Left renal pelvis (tissue), 4 donors: ENCODE measurements at places on chromosomes 7 and 10.

DNA sequence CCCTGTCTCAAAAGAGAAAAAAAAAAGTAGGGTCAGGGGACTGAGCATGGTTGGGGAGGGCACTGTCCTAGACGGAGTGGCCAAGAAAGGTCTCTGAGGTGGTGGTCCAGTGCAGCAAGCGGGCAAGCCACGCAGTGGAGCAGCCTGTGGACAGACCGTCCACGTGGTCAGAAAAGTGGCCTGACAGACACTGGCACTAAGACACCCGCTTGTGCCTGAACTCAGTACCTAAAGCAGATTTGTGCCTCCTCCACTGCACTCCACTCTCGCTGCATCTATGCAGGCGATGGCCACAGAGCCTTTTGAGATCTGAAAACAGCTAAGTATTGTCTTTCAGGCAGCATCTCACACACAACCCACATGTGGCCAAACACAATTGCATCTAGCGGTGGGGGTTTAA is 8.8 kb downstream of the ASB10 start:
- DNase-seq, result no peak

DNA sequence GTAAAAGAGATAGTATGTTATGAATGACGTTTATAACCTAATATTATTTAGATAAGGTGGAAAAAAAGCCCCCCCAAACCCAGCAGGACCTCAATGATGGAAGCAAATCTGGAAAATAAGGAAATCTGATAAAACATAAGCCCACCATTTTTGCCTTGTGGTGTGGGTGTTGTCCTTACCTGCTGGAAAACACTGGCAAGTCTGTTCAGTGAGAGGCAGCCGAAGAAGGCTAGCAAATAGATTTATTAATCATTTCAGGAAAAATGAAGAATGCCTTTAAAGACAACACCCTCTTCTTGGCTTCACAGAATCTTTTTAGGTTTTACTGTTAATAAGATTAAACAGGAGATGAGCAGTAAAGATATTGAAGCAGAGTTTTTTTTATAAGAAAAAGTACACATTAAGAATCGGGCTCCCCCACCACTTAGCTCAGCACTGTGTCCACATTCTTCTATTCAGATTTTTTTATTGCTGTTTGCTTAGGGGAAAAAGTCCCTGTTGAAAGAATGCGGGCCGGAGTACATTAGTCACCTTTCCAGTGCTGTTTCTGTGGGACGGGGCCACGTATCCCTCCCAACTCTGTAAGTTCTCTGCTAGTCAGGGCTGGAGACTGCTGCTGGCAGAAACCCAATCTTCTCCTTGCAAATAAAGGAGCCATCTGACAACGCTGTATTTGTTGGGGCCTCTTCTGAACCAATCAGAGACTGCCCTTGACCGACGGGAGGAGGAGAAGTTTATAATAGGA is 104.1 kb downstream of the EVX1 start:
- DNase-seq, result no peak

DNA sequence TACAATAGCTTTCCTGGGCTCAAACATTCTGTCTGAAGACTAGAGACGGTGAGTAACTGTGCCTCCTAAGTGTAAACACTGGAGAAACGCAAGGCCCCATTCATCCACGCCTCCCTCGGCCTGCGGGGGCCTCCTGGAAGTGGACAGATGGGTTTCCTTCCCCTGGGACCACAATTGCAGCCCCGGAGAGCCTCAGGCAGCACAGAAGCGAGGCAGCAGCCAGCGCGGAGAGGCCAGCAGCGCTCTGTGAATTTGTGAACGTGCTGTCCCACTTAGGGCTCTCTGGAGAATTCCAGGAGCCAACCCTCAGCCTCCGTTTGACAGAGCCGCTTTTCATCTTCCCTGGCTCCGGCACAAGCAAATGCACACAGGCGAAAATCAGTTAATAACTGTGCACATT is 23.2 kb upstream of the CALN1 start:
- DNase-seq, result no peak

GRCh38 chr10:72342911-72343310 is 11.8 kb downstream of the DNAJB12 start:
- DNase-seq, result no peak

DNA sequence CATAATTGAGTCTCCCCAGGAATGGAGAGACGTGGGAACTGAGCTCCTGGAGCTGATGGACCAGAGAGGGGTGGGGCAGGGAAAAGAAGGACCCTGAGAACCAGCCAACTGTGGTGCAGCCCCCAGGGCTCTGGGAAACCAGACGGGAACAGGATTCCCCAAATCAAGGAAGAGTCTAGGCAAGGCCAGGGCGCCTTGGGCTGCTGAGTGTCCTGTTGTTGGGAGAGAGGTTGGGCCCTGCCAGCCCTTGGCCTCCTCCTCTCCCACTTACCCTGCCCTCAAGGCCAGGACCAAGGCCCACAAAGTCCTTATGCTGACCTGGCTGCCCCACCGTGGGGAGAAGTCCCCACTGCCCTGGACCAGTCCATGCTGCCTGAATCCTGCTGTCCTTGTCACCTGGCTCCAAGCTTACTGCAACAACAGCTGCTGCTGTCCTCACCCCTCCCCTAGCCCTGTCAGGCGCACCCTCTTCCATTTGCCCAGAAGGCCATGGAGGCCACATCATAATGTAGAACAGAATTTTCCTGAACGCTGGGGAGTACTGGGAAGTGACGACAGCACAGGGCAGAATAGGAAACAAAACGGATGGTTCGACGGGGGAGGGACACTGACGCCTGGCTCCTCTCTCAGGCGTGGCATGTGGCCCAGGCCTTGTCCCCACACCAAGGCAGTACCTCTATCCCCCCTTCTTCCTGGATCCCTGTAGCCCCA is 132.9 kb upstream of the ZMIZ1 start:
- DNase-seq, result no peak

DNA sequence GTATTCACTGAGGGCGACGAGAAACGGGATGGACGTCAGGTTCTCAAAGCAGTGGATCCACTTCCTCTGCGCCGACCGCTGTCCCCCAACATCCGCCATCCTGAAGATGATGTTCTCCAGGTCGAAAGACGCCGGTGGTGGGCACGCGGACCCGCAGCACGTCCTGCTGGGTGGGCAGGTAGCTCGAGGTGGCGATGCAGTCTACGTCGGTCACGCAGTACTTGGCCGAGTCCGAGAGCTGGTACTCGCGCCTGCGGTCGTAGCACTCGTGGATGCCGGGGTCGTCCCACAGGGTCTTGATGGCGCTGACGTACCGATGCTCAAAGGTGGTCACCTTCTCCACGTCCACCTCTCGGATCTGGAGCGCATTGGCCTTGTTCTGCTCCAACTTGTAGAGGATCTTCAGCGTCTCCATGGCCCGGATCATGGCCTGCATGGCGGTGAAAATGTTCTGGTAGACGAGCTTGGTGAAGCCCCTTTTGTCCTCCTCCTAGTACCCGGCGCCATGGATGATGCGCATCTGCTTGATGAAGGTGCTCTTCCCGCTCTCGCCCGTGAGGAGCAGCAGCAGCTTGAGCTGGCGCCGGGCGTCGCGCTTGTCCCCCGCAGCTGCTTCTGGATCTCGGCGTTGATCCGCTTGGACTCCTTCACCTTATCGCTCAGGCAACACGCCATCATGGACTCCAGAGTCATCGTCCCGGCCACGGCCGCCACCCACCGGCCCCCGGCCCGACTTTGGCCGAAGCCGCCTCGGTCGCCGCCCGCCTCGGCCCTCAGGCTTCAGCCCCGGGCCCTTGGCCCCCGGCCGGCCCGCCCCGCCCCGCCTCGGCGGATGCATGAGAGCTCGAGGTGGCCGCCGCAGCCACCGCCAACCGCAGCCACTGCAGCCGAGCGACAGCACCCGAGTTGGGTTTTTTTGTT is 122.9 kb upstream of the KCTD7 start:
- no peak for DNase-seq

DNA sequence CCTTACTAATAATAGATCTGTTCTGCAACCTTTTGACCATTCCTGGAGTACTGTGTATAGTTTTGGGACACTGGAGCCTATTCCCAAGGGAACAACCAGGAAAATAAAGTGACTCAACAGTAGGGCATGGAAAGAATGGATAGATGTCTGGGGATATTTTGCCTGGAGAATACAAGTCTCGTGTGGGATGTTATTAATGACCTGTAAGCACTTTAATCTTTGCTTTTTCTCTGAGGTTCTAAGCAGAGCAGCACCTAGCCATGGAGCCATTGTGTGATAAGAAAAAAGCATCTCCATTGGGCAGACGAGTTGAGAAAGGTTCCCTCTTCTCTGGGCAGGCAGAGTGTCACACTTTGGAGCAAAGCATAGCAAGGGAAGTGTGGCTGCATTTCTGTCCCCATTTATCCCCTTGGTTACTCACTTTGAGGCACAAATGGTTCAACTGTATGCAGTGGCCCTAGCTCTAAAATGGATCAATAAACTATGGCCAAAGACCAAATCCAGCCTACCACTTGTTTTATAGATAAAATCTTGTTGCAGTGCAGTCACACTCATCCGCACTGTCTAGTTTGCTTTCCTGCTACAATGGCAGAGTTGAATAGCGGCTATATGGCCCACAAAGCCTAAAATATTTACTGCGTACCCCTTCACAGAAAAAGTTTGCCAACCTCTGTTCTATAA is 21.0 kb upstream of the CCDC71L start:
- DNase-seq, result no peak

DNA sequence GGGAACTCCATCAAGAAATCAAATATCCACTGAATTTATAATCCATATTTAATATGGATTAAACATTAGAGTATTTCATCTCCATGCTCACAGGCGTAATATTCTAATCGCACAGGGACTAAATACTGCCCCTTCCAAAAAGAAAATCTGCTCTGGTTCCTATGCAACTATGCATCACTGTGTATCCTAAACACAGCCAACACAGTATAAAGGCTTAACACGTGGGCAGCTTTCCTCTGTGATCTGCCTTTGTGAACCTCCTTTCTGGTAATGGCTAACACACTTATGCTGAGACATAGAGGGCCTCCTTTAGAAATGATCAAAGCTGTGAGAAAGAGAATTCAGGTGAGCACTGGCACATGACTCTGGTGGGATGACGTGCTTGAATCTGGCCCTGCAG is 110.2 kb downstream of the RAB11FIP2 start:
- DNase-seq, result no peak

DNA sequence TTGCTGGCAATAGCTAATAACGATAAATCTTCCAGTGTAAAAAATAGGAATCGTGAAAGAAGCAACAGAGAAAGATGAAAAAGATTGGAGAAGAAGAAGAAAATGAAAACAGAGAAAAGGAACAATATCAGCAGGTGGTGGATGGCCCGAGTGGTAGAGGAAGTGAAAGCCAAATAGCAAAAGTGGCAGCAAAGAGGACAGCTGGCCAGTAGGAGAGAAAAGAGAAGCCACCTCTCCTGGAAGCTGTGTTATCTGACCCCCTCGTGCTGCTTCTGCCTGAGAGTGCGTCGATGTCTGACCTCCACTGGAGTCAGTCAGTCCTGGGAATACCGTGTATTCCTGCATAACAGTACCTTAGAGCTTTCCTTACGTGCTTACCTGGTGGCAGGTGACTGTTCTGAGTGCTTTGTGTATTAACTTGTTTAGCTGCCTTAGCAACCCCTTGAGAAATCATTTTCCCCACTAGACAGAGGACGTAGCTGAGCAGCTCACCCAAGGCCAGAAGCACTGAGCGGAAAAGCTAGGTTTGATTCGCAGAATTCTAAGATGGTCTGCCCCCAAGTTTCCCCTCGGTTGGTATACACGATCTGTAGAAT is 88.3 kb downstream of the CHN2 start:
- DNase-seq, result no peak

DNA sequence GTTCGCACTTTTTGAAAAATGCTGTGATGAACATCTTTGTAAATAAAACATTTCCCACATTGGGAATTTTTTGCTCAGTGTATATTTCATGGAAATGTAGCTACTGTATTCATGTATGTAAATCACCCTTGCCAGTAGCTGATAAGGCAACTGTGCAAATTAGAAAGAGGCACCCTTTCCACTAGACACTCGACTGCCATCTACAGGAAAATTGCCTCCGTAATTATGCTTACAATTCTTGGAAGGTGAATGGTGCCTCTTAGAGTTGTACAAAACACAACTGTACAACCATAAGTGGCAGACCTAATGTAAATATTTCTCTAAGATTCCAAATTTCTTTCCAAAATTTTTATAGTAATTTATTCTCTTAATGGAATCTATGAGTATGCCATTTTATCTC is 491.7 kb downstream of the CCSER2 start:
- no peak for DNase-seq

GRCh38 chr10:7635408-7636125 is 31.2 kb downstream of the ITIH5 start:
- no peak for DNase-seq

DNA sequence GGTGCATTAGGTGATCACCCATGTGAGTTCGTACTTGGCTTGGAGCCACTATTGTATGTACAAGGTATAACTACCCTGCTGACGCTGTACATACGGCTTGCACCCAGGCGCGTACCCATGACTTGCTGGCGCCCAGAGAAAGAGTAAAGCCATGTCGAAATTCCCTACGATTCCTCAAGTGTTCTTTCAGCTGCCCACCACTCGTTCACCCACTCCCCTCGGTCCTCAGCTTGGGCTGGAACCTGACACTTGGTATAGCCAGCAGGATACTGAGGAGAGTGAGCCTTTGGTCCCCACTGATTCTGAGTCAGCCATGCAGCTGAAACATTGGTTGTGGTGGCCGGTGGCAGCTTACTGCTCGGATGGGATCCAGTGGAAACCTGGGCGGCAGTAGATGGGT is 241.5 kb downstream of the CACNA2D1 start:
- no peak for DNase-seq

GRCh38 chr7:155714702-155715101 is 70.2 kb downstream of the RBM33 start:
- DNase-seq, result no peak

DNA sequence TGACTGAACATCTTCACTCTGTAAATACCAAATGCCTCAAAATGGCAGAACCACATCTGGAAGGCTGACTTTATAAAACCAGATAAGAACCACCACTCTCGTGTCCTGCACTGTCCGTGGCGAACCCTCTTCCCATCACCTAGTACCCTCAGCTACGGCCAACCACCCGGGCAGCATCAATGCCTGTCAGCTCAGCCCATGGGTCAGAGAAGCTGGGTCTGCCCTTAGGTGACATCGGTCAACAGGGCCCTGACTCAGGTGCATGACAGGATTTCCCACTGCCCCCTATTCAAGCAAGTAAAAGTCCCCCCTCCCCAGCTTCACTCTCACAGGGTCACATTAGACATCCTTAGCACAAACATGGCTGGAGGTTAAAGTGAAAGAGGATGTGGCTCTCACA is 56.6 kb downstream of the HSPA12A start:
- DNase-seq, result no peak

DNA sequence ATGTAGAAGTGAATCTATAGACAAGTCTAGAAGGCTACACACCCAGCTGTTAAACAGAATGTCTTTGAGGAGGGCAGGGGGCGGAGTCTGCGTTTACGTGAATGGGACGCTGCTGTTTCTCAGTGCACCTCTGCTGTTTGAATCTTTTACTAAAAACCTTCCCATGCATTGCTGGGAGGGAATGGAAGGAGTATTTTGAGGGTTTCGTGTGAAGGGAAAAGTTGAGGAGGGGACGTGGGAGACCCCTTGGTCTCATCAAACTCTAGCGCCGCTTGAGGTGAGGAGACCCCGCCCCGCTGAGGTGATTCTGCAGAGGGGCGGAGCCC is 492 bp upstream of the VCL start:
- DNase-seq, result no peak
